HCT116 (cell line): ENCODE measurements at places on chromosomes 16 and 17. TPM values are rescaled to one million over a fixed set of nuclear protein-coding genes. Genes with fewer than 3 reads are reported as not detected.
A peak's percentile ranks its signal among the peaks of the same experiment; 100 is the strongest.

- no peak overlapping the region for H3K27ac ChIP-seq
- no peaks in the 10 kb centered on the region for H3K36me3 ChIP-seq
- DNase-seq, result no peak
- peaks cover under 1% of the 10 kb centered on the region; the same call in 1 of the 2 replicates for H3K27me3 ChIP-seq
- no peaks in the 10 kb centered on the region for H3K4me1 ChIP-seq
These were observed 58.5 kb downstream of the HS3ST3B1 start for GRCh38 chr17:14359163-14360020.

DNA sequence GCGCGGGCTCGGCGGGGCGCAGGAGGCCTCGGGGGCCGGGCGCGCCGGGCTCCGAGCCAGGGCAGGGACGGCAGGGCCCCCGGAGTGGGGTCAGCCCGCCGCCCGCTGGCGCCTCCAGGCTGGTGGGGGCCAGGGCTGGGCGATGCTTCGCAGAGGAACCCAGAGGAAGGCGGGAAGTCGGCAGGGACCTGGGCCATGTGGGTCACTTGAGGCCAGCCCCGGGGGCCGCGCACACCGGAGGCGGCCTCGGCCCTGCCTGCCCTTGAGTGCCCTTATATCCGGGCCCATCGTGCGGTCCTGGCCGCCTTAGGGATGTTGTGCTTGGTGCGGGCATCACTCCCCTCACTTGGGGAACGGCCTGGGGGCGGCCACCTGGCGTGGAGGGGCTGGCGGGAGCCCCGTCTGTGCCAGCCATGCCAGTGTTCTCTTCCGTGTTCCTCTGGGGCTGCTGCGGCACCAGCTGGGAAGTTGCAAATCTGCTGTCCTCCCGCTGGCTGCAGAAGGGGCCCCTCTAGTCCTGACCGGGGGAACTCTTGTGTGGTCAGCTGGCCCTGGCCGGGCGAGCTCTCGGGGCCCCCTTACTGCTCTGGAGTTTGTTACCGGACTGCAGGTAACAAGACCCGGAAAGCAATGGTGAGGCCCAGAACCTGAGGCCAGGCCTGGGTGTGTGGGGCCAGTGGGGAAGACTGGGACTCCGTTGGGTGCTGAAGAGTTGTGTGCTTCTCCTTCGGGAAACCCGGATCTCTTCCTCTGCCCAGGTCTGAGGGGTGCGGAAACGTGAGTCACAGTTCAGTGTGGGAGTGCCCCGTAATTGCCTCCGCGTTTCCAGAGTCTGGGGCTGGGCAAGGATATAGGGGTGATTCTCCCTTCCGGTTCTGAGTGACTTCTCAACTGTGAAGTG lies 849 bp downstream of the CAPN15 start:
- H3K27me3 ChIP-seq, result no peaks in the 10 kb centered on the region
- no peak for DNase-seq
- H3K4me1 ChIP-seq, result peaks cover 34% of the 10 kb centered on the region
- H3K27ac ChIP-seq, result peak overlapping the region; percentile 91
- no peaks in the 10 kb centered on the region for H3K36me3 ChIP-seq
- peak overlapping the region; percentile 70 for H3K4me3 ChIP-seq

- H3K4me1 ChIP-seq, result no peaks in the 10 kb centered on the region
- H3K27me3 ChIP-seq, result peaks cover 5% of the 10 kb centered on the region; the same call in 1 of the 2 replicates
These were observed 32.2 kb downstream of the NAGPA start for GRCh38 chr16:5001571-5001970.

GRCh38 chr16:7910116-7910515 lies 577.5 kb downstream of the RBFOX1 start:
- H3K27ac ChIP-seq, result no peak overlapping the region
- H3K4me3 ChIP-seq, result no peak overlapping the region
- H3K36me3 ChIP-seq, result no peaks in the 10 kb centered on the region
- no peak for DNase-seq
- no peaks in the 10 kb centered on the region for H3K27me3 ChIP-seq

GRCh38 chr16:20940871-20941635 lies 40.5 kb downstream of the LYRM1 start:
- H3K36me3 ChIP-seq, result no peaks in the 10 kb centered on the region
- DNase-seq, result no peak
- no peaks in the 10 kb centered on the region for H3K27me3 ChIP-seq
- H3K4me1 ChIP-seq, result peaks cover 18% of the 10 kb centered on the region
- H3K4me3 ChIP-seq, result no peak overlapping the region
- H3K27ac ChIP-seq, result no peak overlapping the region

GRCh38 chr16:88548985-88549384 lies 21.2 kb upstream of the ZC3H18 start:
- no peaks in the 10 kb centered on the region for H3K36me3 ChIP-seq
- no peaks in the 10 kb centered on the region for H3K4me1 ChIP-seq
- no peak overlapping the region for H3K27ac ChIP-seq
- no peak for DNase-seq

DNA sequence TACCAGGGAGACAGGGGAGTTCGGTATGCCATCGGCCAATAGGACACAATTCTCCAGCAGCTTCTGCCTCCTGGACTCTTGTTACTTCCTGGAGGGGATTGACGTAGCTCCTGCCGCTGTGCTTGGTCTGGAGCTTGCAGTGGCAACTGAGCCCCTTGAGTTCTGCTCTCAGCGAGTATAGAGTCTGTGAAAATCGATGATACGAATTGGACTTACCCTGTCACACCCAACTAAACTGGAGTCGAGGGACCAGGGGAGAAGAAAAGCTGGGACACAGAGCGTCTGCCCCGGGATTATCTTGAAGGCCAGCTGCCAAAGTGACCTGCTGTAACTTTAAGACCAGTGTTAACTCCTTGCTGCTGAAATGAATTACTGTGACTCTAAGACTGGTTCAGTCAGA lies 22.2 kb downstream of the SEC14L1 start:
- H3K27ac ChIP-seq, result no peak overlapping the region
- no peaks in the 10 kb centered on the region; the same call in 1 of the 2 replicates for H3K36me3 ChIP-seq
- no peak for DNase-seq
- H3K4me1 ChIP-seq, result no peaks in the 10 kb centered on the region
- H3K27me3 ChIP-seq, result no peaks in the 10 kb centered on the region

DNA sequence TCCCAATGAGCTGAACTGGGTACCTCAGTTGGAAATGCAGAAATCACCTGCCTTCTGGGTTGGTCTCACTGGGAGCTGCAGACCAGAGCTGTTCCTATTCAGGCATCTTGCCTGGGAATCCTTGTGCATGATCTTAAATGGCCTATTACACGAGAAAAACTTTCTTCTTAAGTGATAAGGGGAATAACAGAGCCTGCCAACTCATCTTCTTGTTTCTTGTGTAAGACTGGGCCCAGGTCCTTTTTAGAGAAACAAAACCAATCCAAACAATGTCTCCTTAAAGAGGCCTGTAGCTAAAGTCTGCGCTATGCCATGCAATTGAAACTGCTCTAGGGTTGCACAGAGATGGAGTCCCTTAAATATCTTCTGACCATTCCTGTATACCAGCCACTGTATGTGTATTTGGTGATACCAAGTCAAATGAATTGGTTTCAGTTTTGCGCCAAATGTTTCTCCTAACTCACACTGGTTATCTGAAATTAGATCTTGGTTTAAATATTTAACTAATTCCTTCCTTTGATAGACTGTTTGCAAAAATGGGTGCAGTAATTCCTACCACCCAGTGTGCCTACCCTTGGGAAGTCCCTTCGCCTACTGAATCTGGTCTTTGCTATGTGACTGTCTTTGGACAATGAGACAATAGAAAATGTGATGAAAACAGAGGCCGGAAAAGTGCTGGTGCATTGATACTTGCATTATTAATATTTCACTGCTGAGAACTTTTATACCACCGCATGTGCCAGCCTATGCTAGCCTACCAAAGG lies 6.5 kb upstream of the CCL23 start:
- no peak overlapping the region for H3K4me3 ChIP-seq
- no peak overlapping the region for H3K27ac ChIP-seq
- H3K27me3 ChIP-seq, result peaks cover 13% of the 10 kb centered on the region
- no peak for DNase-seq
- H3K4me1 ChIP-seq, result no peaks in the 10 kb centered on the region

GRCh38 chr16:27315333-27316037 lies 1.7 kb downstream of the IL4R start:
- no peak overlapping the region for H3K27ac ChIP-seq
- H3K27me3 ChIP-seq, result no peaks in the 10 kb centered on the region
- DNase-seq, result peak; percentile 43
- H3K4me1 ChIP-seq, result peaks cover 13% of the 10 kb centered on the region
- peak overlapping the region; percentile 95; the same call in 1 of the 2 replicates for H3K4me3 ChIP-seq

GRCh38 chr17:78794399-78794798 lies 12.3 kb upstream of the CYTH1 start:
- H3K4me1 ChIP-seq, result no peaks in the 10 kb centered on the region
- H3K27me3 ChIP-seq, result no peaks in the 10 kb centered on the region
- DNase-seq, result no peak
- no peak overlapping the region for H3K4me3 ChIP-seq
- H3K27ac ChIP-seq, result no peak overlapping the region

GRCh38 chr16:89707695-89708094 lies 6.2 kb upstream of the SPATA2L start:
- H3K27me3 ChIP-seq, result no peaks in the 10 kb centered on the region
- no peak overlapping the region for H3K27ac ChIP-seq
- no peaks in the 10 kb centered on the region; the same call in 1 of the 2 replicates for H3K36me3 ChIP-seq
- H3K4me3 ChIP-seq, result no peak overlapping the region

The DPEP3 gene
- not detected for total RNA-seq

The ZPBP2 gene
- not detected for total RNA-seq

The HASPIN gene
- total RNA-seq, result 19.6 TPM

The RASD1 gene
- 0.30 TPM for total RNA-seq

The KRTAP2-1 gene
- total RNA-seq, result not detected

The WNT9B gene
- not detected for total RNA-seq

The PRAC2 gene
- total RNA-seq, result not detected

The GALNS gene
- 44.6 TPM for total RNA-seq
